Activated naive CD4-positive, alpha-beta T cell treated with anti-CD3 and anti-CD28 coated beads for 36 hours (primary cell): ENCODE measurements at places on chromosomes 5 and 9. TPM values are rescaled to one million over a fixed set of nuclear protein-coding genes. Genes with fewer than 3 reads are reported as not detected.

The LHFPL2 gene
- total RNA-seq, result not detected

The MSMP gene
- not detected for total RNA-seq

The AJM1 gene
- total RNA-seq, result 2.0 TPM

The DTWD2 gene
- 4.0 TPM for total RNA-seq

DNA sequence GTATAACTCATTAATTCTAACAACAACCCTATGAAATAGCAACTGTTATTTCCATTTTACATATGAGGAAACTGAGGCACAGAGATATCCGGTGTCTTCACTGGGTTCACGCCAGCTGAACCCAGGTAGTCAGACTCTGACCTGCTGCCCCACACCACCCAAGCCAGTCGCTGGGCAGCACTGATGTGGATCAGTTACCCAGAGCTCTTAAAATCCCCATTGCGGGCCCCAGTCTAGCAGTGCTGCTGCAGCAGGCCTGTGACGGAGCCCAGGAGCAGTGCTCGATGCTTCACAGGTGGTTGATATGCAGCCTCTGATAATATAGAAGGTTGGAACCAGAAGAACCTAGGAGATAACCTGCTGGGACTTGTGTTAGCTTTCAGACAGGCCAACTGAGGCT, 24.3 kb downstream of the PTPA start:
- DNase-seq, result no peak

- no peak for DNase-seq
These were observed 5.2 kb downstream of the GPR107 start for GRCh38 chr9:130058887-130059286.

DNA sequence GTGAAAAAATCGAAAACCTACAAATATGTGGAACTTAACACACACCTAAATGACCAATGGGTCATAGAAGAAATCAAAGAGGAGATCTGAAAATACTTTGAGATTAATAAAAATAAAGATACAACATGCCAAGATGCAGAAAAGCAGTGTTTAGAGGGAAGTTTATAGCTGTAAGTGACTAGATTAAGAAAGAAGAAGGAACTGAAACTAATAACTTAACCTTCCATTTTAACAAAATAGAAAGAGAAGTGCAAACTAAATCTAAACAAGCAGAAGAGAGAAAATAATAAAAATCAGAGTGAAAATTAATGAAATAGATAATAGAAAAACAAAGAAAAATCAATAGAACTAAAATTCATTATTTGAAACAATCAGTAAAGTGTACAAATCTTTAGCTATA, 103.0 kb upstream of the MAMDC2 start:
- no peak for DNase-seq
